Stimulated activated CD4-positive, alpha-beta T cell treated with anti-CD3 and anti-CD28 coated beads, TNF-alpha, amount 100 ng/mL, for 4 hours (primary cell): ENCODE measurements at places on chromosomes 12 and 14.

- no peak for DNase-seq
Measured at GRCh38 chr12:2578211-2578610, 216.6 kb upstream of the FKBP4 start.

DNA sequence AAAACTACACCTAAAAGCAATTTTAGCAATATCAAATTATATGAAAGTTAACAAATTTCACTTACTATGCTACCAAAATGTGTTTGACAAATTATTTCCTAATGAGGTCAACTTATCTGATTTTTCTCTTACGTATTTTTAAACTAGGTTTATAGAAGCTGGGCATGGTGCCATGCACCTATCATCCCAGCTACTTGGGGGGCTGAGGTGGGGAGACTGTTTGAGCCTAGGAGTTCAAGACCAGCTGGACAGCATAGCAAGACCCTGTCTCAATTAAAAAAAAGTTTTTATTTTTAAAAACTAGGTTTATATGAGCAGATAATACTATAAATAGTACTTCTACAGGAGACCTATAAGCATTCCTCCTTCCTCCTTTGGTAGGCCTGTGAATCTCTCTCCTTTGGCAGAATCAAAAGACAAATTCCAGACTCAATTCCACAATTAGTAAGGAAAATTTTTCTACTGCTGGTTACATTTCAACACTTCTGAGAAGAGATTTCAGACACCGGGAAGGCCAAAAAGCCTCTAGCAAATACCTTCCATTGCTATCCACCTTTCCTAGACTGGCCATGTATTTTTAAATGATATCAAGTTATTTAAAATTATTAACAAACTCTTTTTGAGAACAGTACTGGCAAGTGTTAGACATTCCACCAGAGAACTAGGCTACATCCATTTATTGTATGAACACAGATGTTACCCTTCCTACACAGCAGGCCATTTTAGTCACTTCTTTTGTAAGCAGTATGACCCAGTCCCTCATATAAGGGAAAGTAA is 34.4 kb downstream of the CDK17 start:
- DNase-seq: no peak

GRCh38 chr14:72715215-72715849 is 178.6 kb downstream of the DPF3 start:
- no peak for DNase-seq

DNA sequence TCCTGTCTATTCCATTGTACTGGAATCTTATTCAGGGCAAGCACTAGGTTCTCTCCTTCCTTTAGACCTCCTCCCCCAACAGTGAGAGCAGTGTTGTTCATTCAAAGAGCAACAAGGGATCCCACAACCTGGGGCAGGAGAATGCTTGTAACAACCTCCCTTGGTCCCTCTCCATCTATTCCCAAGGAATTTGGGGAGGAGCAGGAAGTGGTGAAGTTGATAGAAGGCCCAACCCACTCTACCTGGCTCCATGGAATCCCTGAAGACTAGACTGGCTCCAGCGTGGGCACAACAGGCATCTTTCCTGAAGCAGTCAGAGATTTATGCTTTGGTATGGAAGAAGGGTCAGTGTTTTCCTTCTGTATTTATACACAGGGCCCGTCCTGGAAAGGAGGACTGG is 33.4 kb upstream of the CISTR start:
- DNase-seq: no peak

DNA sequence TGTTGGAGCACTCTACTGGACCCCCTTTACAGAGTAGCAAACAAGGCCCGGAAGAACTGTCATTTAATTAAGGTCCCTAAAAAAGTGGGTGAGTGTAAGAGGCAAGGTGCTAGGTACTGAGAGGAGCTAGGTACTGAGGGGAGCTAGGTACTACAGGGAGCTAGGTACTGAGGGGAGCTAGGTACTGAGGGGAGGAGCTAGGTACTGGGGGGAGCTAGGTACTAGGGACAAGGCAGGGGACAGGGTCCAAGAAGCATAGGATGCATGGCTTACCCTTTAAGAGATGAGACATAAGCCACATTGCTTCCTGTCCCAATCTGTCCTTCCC is 4.9 kb downstream of the KRT5 start:
- DNase-seq: no peak

- DNase-seq: no peak
Measured at GRCh38 chr12:6644257-6644596, 3.0 kb downstream of the ACRBP start.

DNA sequence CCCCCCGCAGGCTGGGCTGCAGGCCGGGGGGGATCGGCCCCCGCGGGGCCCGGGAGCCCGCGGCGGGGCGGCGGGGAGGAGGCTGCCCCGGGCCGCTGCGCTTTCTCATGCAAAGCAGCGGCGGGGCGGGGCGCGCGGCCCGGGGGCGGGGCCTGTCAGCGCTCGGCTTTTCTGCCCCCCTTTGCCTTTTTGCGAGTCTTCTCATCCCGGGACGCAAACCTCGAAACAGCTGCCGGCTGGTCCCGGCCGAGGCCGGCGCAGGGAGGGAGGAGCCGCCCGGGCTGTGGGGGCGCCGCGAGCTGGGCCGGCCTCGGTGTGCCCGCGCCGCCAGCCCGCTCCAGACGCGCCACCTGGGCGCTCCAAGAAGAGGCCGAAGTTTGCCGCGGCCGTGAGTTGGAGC is at the start of gene FZD10:
FZD10 (plus strand) TSS at position 198 of the 400 bp plus-strand sequence. CDS start 479 bp downstream, outside the sequence.
- peak; percentile 5 for DNase-seq

GRCh38 chr12:122207391-122207790 is 3.9 kb downstream of the B3GNT4 start:
- DNase-seq: no peak

GRCh38 chr12:95197636-95198035 is 19.6 kb downstream of the FGD6 start:
- no peak for DNase-seq
